ENCODE measurements at places on chromosomes 2 and 18.

DNA sequence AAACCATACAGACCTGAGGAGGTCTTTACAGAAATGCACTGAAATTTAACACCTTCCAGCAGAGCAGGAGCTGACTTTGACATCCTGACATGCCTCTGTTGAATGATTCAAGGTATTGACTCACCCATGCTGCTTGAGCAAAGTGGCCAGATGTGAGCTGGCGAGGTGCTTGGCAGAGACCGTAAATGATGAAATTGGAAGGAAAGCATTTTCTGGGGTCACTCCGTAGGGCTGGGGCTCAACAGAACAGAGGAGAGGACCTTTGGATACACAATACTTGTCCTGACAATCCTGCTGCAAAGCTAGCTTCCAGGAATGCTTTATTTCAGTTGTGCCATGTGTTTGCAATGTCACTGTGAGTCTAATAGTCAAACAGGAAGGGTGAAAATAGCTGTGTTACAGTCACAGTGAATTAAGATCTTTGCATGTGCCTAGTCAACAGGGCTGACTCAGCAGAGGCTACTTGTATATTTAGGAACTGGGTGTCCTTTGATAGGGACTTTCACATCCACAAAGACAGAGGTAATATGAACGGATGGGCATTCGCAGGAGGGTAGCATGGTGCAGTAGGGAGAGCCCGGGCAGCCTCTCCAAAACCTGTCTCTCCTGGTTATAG lies 31.6 kb upstream of the NCK2 start:
- DNase-seq: no peak

DNA sequence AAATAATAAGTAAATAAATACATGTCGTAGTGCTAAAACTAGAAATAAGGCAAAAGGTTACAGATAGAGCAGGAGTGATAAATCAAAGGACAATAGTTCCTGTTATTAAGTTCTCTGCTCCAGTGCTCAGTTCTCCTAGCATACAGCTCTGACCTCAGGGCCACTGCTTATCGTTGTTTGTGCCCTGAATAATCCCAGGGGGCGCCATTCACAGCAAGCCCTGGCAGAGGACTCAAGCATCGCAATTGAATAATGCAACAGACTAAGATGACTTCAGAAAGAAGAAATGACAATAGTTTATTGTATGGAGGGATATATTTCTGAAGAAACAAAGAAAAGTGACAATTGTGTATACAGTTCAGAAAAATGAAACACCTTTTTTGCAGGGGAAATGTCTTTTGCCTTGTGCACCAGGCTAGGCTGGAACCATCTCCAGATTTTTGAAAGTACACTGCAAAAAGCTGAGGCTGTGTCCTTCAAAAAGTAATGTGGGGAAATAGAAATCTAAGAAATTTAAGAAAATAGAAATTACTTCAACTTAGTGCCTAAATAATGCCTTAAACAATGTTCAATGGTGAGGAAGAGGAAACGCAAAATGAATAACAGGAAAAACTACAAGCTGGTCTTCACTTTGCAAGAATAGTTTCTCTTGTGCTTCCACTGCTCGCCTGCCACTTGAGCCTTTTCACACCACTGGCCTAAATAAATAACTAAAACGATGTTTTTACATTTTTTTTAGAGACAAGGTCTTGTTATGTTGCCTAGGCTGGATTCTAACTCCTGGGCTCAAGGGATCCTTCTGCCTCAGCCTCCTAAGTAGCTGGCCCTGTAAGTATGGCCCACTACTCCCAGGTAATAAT lies 19.0 kb upstream of the CCNYL1 start:
- DNase-seq: no peak

- DNase-seq: no peak
Measured at GRCh38 chr18:48228841-48229240, 180.3 kb downstream of the ZBTB7C start.

DNA sequence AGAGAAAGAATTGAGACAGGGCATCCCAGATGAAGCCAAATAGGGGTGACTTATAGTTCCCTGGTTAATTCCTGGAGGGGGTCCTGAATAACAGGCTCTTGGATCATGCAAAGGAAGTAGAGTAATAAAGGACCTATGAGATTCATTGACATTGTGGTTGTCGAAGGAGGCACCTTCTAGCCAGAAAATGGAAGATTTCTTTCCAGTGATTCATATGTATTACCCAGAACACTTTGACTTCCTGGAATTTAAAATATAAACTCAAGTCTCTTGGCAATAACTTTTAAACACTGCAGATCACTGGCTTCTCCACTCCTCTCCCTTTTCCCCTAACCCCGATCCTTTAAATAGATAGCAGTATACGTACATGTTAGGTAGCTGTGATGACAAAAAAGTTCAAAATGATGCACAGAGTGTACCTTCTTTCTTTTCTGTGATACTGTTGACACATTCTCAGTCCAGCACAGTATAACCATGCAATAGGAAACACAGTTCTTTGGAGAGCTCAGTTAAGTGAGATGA lies 211.8 kb downstream of the LTBP1 start:
- DNase-seq: no peak

GRCh38 chr2:106960683-106961161 lies 74.8 kb upstream of the ST6GAL2 start:
- no peak for DNase-seq
